ENCODE measurements at places on chromosomes 3 and 15. TPM values are rescaled to one million over a fixed set of nuclear protein-coding genes. Genes with fewer than 3 reads are reported as not detected.

GBE1 gene
- 114 TPM for total RNA-seq

CTDSPL gene
- 1.7 TPM for total RNA-seq

KLHL18 gene
- 28.8 TPM for total RNA-seq

LXN gene
- 7.1 TPM for total RNA-seq

DNA sequence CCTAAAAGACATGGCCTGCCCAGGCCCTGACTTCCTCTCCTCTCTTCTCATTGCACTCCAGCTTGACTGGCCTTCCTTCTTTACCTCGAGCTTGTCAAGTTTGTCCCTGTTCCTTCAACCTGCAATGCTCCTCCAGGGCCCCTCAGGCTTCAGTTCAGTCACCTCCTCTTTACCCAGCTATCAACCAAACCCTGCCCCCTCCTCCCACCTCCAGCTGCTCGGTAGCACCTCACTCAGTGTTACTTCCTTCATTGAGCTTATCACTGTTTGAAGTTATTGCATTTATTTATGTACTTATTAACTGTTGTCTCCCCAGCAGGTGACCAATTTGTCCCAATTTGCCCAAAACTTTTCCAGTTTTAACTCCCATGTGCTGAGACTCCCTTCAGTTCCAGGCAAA, 95.8 kb upstream of the UBE2E1 start:
- no peak overlapping the region for H3K27ac ChIP-seq
- H3K27me3 ChIP-seq = peaks cover 5% of the 10 kb centered on the region
- H3K4me3 ChIP-seq = no peak overlapping the region
- peaks cover 10% of the 10 kb centered on the region for H3K4me1 ChIP-seq
- H3K36me3 ChIP-seq = no peaks in the 10 kb centered on the region

DNA sequence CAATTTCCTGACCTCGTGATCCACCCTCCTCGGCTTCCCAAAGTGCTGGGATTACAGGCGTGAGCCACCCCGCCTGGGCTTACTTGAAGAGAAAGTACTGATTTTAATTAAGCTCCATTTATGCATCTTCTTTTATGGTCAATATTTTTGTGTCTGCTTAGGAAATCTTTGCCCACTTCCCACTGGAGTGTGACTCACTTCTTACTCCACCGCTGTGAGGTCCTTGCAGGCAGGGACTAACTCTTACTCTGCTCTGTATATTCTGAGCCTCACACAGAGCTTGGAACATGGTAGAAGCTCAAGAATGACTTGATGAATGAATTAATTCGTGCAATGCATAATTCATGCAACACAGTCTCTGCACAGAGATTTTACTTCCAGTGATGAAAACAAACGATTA, 2.9 kb upstream of the TM4SF19 start:
- no peaks in the 10 kb centered on the region for H3K27me3 ChIP-seq
- H3K36me3 ChIP-seq = peaks cover 3% of the 10 kb centered on the region
- peaks cover 2% of the 10 kb centered on the region for H3K4me1 ChIP-seq
- H3K27ac ChIP-seq = no peak overlapping the region
- no peak overlapping the region for H3K4me3 ChIP-seq

DNA sequence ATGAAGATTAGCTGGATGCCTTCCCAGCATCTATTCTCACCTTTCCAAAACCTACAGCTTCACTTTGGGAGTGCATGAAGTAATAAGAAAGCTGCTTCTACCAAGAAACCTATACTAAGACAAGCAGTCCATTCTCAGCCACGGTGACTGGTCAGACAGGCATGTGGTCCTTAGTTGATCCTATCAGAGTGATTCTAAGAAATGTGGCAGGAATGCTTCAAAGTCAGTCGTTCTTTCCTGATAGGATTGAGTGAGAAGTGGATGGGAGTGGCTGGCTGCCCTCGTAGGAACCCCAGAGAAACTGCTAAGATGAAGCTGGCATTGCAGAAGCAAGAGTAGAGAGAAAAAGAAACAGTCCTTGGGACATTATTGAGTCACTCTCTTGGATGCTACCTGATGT, 16.6 kb downstream of the FOXB1 start:
- H3K4me3 ChIP-seq = no peak overlapping the region
- H3K27me3 ChIP-seq = peaks cover 14% of the 10 kb centered on the region
- DNase-seq = no peak

DNA sequence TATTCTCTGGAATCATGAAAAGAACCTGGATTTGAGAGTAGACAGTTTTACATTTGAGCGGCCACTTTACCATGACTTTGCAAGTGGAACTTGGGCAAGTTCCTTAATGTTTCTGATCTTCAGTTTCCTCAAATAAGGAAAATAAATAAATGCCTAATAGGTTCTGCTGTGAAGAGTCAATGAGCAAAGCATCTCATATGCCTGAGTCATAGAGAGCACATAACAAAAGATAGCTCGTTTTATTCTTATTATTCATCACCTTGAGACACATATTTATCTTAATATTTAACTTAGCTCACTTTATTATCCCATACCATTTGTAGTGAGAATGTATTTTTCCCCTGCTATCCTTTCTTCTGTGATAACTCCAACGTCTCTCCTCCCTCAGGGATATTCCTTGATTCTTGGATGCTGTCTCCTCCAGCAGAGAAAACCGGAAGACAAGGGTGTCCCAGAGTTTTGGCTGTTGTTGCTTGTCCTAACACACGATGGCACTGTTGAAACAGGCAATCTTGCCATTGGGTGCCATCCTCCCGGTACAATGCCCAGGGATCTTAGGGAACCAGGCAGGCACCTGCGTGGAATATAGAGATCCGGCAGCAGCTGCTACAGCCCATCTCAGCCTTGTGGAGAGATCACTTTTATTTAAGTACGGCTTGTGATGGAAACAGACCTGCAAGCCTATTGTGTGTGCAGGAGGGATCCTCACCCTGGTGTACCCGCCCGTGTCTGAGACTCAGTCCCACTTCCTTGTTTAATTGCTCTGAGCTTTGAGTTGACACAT, 33.3 kb upstream of the VPS33B start:
- no peak overlapping the region for H3K27ac ChIP-seq
- peak; percentile 54 for DNase-seq
- H3K36me3 ChIP-seq = no peaks in the 10 kb centered on the region
- H3K4me3 ChIP-seq = no peak overlapping the region
- no peaks in the 10 kb centered on the region for H3K4me1 ChIP-seq

GRCh38 chr3:12198301-12198700, 39.6 kb upstream of the TIMP4 start:
- peaks cover 51% of the 10 kb centered on the region for H3K4me1 ChIP-seq
- no peak for DNase-seq
- no peaks in the 10 kb centered on the region for H3K36me3 ChIP-seq
- no peak overlapping the region for H3K27ac ChIP-seq
- peaks cover 8% of the 10 kb centered on the region for H3K27me3 ChIP-seq

GRCh38 chr3:52904552-52904951, 7.2 kb upstream of the STIMATE start:
- H3K27me3 ChIP-seq = no peaks in the 10 kb centered on the region
- H3K36me3 ChIP-seq = peaks cover 9% of the 10 kb centered on the region
- H3K4me1 ChIP-seq = no peaks in the 10 kb centered on the region

- peaks cover 50% of the 10 kb centered on the region for H3K27me3 ChIP-seq
- no peak overlapping the region for H3K4me3 ChIP-seq
- H3K4me1 ChIP-seq = no peaks in the 10 kb centered on the region
- H3K36me3 ChIP-seq = no peaks in the 10 kb centered on the region
Observed at GRCh38 chr15:69145694-69146492, 14.5 kb upstream of the GLCE start.

- H3K4me3 ChIP-seq = no peak overlapping the region
- H3K27ac ChIP-seq = no peak overlapping the region
- peaks cover 1% of the 10 kb centered on the region for H3K4me1 ChIP-seq
- H3K27me3 ChIP-seq = no peaks in the 10 kb centered on the region
- peak; percentile 90 for DNase-seq
Observed at GRCh38 chr3:49839193-49839809, 17.1 kb downstream of the TRAIP start.

DNA sequence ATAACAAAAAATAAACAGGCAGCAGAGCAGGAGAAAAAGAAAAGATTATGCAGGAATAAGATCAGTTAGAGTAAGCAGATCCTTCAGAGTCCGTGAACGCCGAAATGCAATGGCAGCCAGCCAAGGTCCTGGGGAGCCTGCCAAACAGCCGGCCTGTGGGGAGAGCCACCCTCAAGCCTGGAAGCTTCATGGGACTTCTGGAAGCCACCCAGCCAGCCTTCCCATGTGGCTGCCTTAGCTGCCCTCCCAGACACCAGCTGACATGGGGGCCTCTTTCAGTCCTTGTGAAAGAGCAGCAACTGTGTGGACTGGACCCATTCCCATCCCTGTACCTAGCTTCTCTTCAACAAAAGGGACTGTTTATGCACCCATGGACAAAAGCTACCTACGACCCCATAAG, 64.9 kb upstream of the RAD18 start:
- no peaks in the 10 kb centered on the region for H3K27me3 ChIP-seq
- no peaks in the 10 kb centered on the region for H3K36me3 ChIP-seq
- no peak for DNase-seq
- H3K4me3 ChIP-seq = no peak overlapping the region

DNA sequence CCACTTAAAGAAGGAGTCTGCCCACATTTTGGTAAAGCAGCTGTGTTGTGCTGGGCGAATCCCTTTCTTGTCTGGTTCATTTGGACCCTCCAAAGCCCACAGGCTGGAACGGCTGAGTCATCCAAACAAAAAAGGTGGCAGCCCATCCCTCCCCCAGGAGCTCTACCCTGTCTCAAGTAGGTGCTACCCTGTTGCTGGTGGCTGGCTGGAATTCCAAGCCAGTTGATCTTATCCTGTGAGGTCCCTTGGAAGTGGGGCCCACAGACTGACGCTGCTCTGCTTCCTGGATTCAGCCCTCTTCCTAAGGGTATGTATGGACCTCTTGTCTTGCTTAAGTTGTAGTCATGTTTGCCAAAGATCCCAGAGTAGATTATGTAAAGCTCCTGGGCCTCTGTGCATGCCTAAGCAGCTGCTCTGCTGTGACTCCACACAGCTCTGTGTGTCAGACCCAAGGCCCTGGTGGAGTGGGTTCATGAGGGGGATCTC, 44.5 kb downstream of the CCR1 start:
- no peak for DNase-seq
- H3K4me1 ChIP-seq = no peaks in the 10 kb centered on the region
- no peak overlapping the region for H3K27ac ChIP-seq

GRCh38 chr15:82870727-82871320, 61.4 kb downstream of the WHAMM start:
- no peak overlapping the region for H3K4me3 ChIP-seq
- DNase-seq = no peak
- no peaks in the 10 kb centered on the region for H3K36me3 ChIP-seq
- H3K27ac ChIP-seq = no peak overlapping the region

DNA sequence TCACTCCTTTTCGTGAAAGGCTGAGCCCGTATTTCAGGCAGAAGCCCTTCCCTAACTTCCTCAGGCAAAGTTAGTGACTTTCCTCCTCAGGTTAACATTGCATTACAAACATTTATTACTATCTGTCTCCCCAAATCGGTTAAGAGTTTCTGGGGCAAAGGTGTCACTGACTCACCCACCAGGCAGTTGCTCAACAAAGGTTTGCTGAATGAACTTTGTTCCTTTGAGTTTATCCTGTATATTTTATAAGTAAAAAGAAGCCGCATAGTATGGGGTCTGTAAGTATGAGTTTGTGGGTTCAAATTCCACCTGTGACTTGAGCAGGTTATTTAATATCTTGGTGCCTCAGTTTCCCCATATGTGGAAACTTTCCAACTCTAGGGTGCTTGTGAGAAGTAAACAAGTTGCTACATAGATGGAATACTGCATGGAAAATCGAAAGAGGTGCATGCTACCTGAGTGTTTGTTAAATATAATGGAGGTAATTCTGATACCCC, 177.7 kb downstream of the THRB start:
- DNase-seq = no peak
- no peak overlapping the region for H3K4me3 ChIP-seq
- no peak overlapping the region for H3K27ac ChIP-seq
- no peaks in the 10 kb centered on the region for H3K36me3 ChIP-seq
- peaks cover 3% of the 10 kb centered on the region for H3K27me3 ChIP-seq

DNA sequence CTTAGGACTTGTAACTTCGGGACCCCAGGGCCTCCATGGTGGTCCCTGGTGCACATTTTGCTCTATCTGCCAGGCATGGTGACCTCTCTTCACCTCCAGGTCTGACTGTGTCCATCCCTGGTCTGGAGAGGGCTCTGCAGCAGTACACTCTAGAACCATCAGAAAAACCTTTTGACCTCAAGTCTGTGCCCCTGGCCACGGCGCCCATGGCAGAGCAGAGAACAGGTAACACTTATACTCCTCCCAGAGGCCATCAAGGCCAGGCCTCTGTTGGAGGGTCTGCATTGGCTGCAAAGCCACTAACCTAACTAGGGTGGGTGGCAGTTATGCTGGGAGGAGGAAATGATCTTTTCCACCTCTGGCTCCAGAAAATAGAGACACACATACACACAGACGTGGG, 10.3 kb upstream of the HMCES start:
- no peak overlapping the region for H3K27ac ChIP-seq
- no peak overlapping the region for H3K4me3 ChIP-seq
- peaks cover 46% of the 10 kb centered on the region for H3K36me3 ChIP-seq
- H3K4me1 ChIP-seq = no peaks in the 10 kb centered on the region

DNA sequence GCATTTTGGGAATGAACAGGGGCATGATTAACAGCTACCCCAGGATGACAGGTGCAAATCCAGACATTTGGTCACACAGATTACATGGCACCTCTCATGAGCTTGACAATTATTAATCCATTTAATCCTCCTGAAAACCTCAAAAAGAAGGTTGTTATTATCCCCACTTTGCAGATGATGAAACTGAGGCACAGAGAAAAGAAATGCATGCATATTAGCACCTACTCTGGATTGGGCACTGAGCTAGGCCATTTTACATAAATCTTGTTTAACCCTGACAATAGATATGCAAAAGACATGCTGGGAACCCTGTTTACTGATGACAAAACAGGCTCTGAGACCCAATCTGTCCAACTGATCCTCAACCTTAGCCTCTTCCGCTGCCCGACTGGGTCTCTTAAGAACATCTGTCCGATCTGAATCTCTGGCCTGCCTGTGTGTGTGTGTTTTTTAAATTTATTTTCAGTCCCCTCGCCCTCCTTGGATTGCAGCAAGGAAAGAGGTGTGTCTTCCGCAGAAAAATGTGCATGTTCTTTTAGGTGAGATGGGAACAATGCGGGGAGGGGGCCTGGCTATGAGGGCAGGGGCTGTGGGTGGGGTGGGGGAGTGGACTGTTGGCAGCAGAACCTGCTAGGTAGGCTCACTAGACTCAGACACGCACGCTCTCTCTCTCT, 162.5 kb downstream of the WNT7A start:
- H3K36me3 ChIP-seq = no peaks in the 10 kb centered on the region
- no peak overlapping the region for H3K4me3 ChIP-seq
- DNase-seq = no peak
- H3K4me1 ChIP-seq = no peaks in the 10 kb centered on the region
- no peak overlapping the region for H3K27ac ChIP-seq

GRCh38 chr3:171183042-171183441, 156.5 kb upstream of the SLC2A2 start:
- DNase-seq = no peak
- no peaks in the 10 kb centered on the region for H3K27me3 ChIP-seq
- peaks cover 17% of the 10 kb centered on the region for H3K36me3 ChIP-seq
- peaks cover 54% of the 10 kb centered on the region for H3K4me1 ChIP-seq
- H3K4me3 ChIP-seq = no peak overlapping the region
- H3K27ac ChIP-seq = no peak overlapping the region

GRCh38 chr15:73165844-73166243, 113.6 kb downstream of the NEO1 start:
- no peak overlapping the region for H3K27ac ChIP-seq
- H3K27me3 ChIP-seq = peaks cover 6% of the 10 kb centered on the region
- no peak overlapping the region for H3K4me3 ChIP-seq

Data from activated CD8-positive, alpha-beta T cell treated with anti-CD3 and anti-CD28 coated beads for 36 hours (primary cell).